ENCODE measurements at places on chromosomes 7 and 10. TPM values are rescaled to one million over a fixed set of nuclear protein-coding genes. Genes with fewer than 3 reads are reported as not detected.

Gene CCDC136
- 18.3 TPM for total RNA-seq

Gene MMP21
- total RNA-seq: 0.16 TPM

Gene LIPK
- not detected for total RNA-seq

Gene TAS2R5
- 1.7 TPM for total RNA-seq

Gene XRCC2
- total RNA-seq: 0.57 TPM

DNA sequence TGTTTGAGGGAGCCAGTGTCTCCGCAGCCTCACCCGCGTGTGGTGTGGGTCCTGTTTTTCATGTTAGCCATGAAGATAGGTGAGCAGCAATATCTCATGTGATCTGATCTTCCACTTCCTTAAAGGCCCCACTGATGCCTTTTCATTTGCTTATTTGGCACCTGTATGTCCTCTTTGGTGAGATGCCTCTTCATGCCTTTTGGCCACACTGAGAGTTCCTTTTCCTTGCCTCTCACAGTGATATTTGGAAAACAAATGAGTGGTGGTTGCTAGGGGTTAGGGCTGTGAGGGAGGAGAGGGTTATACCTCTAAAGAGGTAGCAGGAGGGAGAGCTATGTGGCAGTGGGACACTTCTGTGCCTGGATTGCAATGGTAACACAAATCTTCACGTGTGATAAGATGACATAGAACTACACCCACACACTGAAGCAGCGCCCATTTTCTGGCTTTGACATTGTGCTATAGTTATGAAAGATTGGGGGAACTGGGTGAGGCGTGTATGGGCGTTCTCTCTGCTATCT, 90.4 kb upstream of the TNS3 start:
- H3K4me1 ChIP-seq: peaks cover 4% of the 10 kb centered on the region
- no peak overlapping the region for H3K4me3 ChIP-seq
- DNase-seq: no peak

GRCh38 chr7:40429826-40430225, 295.0 kb downstream of the SUGCT start:
- no peaks in the 10 kb centered on the region for H3K36me3 ChIP-seq
- H3K4me3 ChIP-seq: no peak overlapping the region
- no peak for DNase-seq
- no peaks in the 10 kb centered on the region for H3K27me3 ChIP-seq

DNA sequence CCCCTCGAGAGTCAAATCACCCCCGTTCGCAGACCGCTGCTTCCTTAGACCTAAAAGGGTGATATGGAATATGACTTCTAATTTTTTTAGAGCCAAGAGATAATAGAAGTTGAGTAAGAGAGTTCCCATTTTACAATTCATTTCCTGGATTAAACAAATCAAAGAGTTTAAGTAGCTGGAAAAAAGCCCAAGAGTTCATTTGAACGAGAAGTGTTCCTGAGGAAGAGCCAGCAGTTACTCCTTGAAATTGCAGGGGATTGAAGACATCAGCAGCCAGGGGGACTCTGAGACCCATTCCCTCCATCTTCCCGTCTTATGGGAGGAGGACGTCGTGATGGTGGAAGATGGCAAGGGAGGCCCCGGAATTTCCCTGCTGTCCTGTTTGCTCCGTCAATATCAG, 277.0 kb downstream of the WDR11 start:
- no peak for DNase-seq
- no peaks in the 10 kb centered on the region for H3K27me3 ChIP-seq
- H3K4me1 ChIP-seq: no peaks in the 10 kb centered on the region
- H3K36me3 ChIP-seq: no peaks in the 10 kb centered on the region
- H3K4me3 ChIP-seq: no peak overlapping the region
- H3K27ac ChIP-seq: no peak overlapping the region

DNA sequence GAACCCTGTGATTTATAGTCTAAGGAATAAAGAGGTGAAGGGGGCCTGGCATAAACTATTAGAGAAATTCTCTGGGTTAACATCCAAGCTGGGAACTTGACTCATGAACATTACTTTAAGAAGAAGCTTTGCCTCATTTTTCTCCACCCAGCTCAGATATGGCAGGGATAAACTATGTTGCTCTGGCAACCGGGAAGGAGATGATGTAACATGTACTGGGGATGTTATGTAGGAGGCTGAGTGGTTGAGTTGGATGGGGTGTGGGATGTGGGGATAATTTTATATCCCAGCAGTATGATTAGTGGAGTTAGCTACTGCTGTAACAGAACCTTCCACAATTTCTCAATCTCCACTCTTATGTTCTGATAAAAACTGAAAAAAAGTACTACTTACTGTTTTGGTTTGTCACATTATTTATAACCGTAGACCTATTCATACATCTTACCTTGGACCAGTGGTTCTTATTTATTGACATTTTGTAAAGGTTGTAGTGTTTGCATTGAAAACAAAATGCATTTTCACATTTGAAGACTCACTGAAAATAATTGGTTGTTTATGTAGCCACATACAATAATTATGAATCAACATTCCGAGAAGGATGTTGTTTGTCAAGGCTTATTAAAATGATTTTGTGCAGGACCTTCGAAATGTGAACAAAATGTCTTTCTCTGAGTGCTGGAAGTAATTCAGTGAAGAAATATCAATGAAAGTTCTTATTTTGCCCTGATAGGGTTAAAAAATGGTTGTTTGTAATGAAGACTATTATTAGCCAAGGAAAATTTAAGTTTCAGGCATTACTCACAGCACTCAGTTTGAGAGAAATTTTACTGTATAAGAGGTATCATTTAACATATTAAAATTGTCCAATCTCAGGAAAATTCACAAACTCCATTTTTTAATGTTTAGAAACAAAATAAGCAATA, 1.3 kb downstream of the OR2F2 start:
- H3K4me3 ChIP-seq: no peak overlapping the region
- H3K36me3 ChIP-seq: no peaks in the 10 kb centered on the region
- no peaks in the 10 kb centered on the region for H3K4me1 ChIP-seq
- DNase-seq: no peak

DNA sequence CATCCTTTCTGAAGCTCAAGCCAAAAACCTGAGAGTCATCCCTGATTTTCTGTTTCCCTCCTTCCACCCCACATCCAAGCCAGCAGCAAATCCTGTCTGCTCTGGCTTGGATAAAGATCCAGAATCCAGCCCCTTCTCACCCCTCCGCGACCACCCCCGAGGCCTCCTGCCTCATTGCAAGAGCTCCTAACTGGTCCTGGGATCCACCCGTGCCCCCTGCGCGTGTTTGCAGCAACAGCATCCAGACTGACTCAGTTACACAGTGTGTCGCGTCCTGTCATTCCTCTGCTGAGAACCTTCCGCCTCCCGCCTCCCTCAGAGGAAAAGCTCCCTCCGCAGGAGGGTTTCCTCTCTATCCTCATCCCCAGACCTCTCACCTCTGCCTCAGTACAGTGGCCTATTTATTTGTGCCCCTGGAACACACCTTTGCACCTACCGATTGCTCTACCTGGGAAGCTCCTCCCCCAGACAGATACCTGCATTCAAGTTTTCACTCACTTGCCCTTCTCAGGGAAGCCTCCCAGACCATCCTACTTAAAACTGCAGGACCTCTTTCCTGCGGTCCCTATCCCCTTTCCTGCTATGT, 21.6 kb upstream of the GRID1 start:
- H3K27ac ChIP-seq: no peak overlapping the region
- no peak overlapping the region for H3K4me3 ChIP-seq
- DNase-seq: no peak
- H3K36me3 ChIP-seq: no peaks in the 10 kb centered on the region
- H3K27me3 ChIP-seq: no peaks in the 10 kb centered on the region

GRCh38 chr10:18659819-18660535, 746 bp downstream of the ARL5B start:
- no peak for DNase-seq
- H3K4me1 ChIP-seq: peaks cover 4% of the 10 kb centered on the region
- H3K27me3 ChIP-seq: no peaks in the 10 kb centered on the region

DNA sequence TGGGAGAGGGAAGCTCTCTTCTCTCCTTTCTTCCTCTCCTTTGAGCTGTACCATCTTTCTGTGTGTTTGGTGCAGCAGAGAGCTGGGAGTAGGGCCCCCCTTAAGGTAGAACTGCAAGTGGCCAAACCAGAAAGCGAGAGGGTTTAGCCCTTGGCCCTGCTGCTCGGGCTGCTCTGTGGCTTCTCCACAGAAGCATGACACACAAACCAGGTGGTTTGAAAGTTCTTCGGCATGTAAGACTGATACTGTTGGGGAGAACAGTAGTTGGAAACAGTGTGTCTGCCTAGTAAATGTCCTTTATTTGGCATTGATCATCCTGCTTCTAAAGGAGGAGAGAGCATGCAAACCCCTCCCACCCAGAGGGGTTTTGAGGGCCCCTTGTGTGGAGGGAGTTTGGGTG, 277.8 kb downstream of the CELF2 start:
- DNase-seq: no peak
- H3K4me3 ChIP-seq: no peak overlapping the region
- H3K27me3 ChIP-seq: no peaks in the 10 kb centered on the region
- H3K4me1 ChIP-seq: no peaks in the 10 kb centered on the region
- no peak overlapping the region for H3K27ac ChIP-seq

GRCh38 chr7:108525327-108525984, 479 bp downstream of the PNPLA8 start:
- H3K4me3 ChIP-seq: peak overlapping the region; percentile 53
- no peaks in the 10 kb centered on the region for H3K36me3 ChIP-seq
- H3K27ac ChIP-seq: peak overlapping the region; percentile 5
- DNase-seq: peak; percentile 92
- no peaks in the 10 kb centered on the region for H3K4me1 ChIP-seq

- H3K36me3 ChIP-seq: no peaks in the 10 kb centered on the region
- DNase-seq: no peak
- H3K27ac ChIP-seq: no peak overlapping the region
- no peaks in the 10 kb centered on the region for H3K27me3 ChIP-seq
- no peak overlapping the region for H3K4me3 ChIP-seq
Measured at GRCh38 chr10:67607472-67607871, 88.5 kb downstream of the CTNNA3 start.

- H3K27ac ChIP-seq: no peak overlapping the region
- no peak for DNase-seq
- H3K4me3 ChIP-seq: no peak overlapping the region
- no peaks in the 10 kb centered on the region for H3K27me3 ChIP-seq
- no peaks in the 10 kb centered on the region for H3K36me3 ChIP-seq
- H3K4me1 ChIP-seq: no peaks in the 10 kb centered on the region
Measured at GRCh38 chr10:47184273-47184672, 115.7 kb upstream of the GDF10 start.

DNA sequence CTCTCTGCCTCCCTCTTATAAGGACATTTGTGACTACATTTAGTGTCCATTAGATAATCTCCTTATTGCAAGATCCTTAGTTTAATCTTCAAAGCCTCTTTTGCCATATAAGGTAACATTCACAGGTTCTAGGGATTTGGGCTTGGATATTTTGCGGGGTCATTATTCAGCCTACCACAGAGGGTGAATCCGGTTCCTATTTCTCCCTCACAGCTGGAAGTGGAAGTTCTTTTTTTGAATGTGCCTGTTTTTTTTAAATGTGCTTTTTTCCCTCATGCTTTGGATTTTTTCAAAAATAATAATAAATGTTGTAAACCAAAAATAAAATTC, 17.1 kb upstream of the FAM221A start:
- H3K36me3 ChIP-seq: no peaks in the 10 kb centered on the region
- no peak overlapping the region for H3K27ac ChIP-seq
- H3K27me3 ChIP-seq: no peaks in the 10 kb centered on the region
- H3K4me3 ChIP-seq: no peak overlapping the region
- H3K4me1 ChIP-seq: no peaks in the 10 kb centered on the region

GRCh38 chr7:14836571-14837189, 65.9 kb downstream of the DGKB start:
- no peak for DNase-seq
- H3K27ac ChIP-seq: no peak overlapping the region
- no peaks in the 10 kb centered on the region for H3K4me1 ChIP-seq
- no peaks in the 10 kb centered on the region for H3K36me3 ChIP-seq
- H3K27me3 ChIP-seq: no peaks in the 10 kb centered on the region
- H3K4me3 ChIP-seq: no peak overlapping the region

DNA sequence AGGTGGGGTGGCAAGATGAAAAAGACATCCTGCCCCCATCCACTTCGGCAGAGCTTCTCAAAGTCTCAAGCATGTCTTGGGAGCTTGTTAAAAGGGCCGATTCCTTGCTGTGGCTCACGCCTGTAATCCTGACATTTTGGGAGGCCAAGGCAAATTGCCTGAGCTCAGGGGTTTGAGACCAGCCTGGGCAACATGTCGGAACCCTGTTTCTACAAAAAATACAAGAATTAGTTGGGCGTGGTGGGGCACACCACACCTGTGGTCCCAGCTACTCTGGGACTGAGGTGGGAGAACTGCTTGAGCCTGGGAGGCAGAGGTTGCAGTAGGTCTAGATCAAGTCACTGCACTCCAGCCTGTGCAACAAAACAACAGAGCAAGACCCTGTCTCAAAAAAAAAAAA, 14.5 kb downstream of the TRIM8 start:
- H3K27me3 ChIP-seq: no peaks in the 10 kb centered on the region
- peaks cover 11% of the 10 kb centered on the region for H3K36me3 ChIP-seq

DNA sequence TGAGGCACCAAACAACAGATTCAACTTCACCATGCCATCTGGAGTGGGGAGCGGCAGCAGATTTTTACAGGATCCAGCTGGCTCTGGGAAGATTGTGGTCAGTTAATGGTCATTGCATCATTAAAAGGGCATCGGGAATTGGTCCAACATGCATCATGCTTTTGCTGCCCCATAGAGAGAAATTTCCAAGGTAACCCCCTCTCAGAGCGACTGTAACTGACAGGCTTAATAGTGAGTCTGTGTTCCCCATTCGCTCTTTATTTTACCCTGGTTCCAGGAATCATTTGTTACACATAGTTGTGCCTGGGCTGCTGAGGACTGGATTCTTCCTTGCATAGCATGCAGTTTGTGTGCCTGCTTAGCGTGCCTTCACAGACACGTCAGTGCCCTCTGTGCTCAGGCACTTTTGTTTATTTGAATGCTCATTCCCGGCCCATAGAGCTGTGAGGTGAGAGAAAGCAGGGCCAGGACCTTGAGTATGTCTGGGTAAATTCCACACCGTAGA, 49.9 kb downstream of the CDHR3 start:
- DNase-seq: no peak
- H3K4me1 ChIP-seq: no peaks in the 10 kb centered on the region
- no peaks in the 10 kb centered on the region for H3K36me3 ChIP-seq
- H3K27me3 ChIP-seq: no peaks in the 10 kb centered on the region
- H3K4me3 ChIP-seq: no peak overlapping the region

DNA sequence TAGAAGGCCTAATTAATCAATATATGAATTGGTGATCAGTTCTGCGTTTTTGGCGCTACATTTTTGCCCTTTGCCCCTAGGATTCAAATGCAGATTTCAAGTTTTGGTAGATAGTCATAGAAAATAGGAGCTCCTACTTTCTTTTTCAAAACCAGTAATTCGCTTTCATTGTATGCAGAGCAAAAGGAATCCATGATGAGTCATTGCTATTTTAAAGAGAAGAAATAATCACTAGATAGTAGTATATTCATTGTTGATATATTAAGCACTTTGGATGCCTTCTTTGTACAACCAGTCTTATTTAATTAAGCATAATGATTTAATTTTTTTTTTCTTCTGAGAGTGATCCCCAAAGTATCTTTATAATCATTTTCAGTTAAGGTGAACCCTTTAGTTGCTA, 50.3 kb downstream of the CSTF2T start:
- H3K36me3 ChIP-seq: no peaks in the 10 kb centered on the region
- no peak overlapping the region for H3K27ac ChIP-seq
- peaks cover 4% of the 10 kb centered on the region for H3K4me1 ChIP-seq
- H3K4me3 ChIP-seq: no peak overlapping the region

GRCh38 chr7:39623732-39624441, 515 bp downstream of the RALA start:
- DNase-seq: no peak
- H3K27ac ChIP-seq: no peak overlapping the region

Data from aorta (tissue), 5 donors.